Umbilical cord (tissue), 2 donors: ENCODE measurements at places on chromosomes 1 and 21. TPM values are rescaled to one million over a fixed set of nuclear protein-coding genes. Genes with fewer than 3 reads are reported as not detected.
A peak's percentile ranks its signal among the peaks of the same experiment; 100 is the strongest.

DNA sequence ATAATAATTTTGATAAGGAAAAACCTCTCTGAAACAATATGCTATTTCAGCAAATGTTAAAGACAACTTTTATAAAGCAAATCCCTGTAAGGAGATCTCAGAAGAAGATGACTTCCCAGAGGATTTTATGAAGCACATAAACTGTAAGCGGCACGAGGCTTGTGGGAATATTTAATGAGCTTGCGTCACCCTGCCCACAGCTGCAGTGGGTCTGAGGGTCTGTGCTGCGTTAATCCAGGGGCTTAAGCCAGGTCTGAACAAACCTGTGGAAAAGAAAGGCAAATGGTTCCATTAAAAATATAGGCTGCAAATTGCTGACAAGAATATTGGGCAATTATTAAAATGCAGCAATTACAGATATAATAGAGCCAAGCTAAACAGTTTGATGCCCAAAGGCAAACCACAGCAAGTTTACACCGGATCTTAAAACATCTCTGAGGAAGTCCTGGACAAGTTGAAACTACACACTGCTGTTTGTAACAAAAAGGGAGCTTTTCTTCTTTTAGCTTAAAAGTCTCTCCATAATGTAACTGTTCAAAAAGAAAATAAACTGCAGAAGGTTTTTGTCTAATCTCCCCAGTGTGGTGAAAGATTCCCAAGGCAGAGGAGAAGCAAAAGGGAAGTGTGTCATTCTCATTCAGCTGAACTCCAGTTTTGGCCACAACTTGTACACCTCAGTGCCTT, 21.8 kb downstream of the TGFBR3 start:
- DNase-seq, result peak; percentile 63

DNA sequence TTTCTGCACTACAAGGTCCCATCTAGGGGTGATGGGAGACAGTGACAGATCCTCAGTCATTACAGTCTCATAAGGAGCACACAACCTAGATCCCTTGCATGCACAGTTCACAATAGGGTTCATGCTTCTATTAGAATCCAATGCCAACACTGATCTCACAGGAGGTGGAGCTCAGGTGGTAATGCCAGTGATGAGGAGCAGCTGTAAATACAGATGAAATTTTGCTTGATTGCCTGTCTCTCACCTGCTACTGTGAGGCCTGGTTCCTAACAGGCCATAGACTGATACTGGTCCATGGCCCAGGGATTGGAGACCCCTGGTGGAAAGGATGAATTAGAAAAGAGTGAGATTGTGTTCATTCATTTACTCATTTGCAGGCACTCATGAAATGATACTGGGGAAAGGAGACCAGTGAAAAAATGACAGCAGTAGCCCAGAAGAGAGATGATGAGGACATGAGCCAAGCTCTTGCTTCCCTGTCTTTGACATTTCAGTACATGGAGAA, 251.6 kb upstream of the DUSP10 start:
- no peak for DNase-seq

DNA sequence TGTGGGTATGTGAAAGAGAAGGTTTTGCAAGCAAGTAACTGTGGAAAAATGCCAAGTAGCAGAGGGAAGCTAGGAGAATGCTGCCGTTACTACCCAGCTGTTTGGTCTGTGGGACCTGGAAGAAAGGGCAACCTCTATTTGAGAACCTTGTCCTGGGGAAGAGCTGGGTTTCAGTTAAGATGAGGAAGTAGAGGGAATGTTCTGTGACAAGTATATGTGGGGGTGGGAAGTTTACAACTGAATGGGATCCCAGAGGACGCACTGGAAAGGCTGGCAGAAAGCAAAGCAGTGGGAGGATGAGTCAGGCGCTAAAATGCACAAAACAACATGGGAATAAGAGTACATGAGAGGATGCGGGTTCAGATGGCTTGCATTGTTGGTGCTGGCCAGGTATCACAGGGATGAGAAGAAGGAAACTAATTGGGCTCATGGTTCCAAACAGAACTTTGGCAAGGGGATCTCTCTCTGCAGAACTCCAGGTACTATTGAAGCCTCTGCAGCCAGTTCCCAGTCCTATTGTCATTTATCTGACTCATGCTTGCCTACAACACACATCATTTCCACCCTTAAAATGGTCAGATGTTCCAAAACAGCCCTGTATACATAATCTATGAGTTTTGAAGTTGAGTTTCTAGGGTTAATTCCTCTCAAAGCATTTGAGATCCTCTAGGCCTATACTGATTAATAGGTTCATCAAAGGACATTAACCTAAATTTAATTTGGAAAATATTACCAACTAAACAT, 88.5 kb upstream of the VAV3 start:
- DNase-seq, result no peak

- no peak for DNase-seq
Observed at GRCh38 chr1:85630493-85630892, 49.9 kb downstream of the CCN1 start.

Gene TRIM46
- 1.9 TPM for total RNA-seq

DNA sequence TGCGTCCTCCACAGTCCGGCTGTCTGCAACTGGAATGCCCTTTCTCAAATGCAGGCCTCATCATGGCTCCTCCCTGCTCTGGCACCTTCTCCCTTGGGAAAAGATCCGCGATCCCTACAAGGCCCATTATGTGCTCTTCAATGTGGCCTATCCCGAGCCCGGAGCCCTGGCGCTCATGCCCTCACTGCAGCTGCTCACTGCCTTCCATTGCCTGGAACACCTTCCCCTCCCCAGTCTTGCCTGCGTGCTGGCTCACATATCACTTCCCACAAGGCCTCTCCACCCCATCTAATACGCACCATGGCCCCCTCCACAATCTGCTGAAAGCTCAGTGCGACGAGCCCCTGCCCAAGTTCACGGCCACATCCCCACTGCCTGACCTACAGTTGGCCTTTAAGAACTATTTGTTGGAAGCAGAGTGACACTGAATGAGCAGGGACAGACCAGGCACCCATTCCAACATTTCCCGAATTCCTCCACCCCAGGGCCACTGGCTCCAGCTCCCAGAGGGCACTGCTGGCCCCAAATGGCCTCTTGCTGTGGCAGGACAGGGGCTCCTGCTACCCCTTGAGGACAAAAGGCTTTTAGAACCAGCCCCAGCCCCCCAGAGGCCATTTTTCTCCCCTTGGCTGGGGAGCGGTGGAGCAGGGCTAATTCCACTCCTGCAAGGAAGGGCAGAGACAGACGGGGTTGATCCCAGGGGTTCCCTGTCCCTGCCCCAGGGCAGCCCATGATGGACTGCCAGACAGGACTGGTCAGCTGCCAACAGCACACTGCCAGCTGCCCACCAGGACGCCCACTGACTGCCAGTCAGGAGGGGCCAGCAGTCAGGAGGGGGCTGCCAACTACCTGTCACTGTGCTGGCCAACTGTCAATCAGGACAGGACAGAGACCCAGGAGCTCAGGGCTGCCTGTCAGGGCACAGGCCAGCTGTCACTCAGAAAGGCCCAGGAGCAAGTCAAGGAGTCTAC, 64.8 kb downstream of the DHRS3 start:
- DNase-seq, result no peak

DNA sequence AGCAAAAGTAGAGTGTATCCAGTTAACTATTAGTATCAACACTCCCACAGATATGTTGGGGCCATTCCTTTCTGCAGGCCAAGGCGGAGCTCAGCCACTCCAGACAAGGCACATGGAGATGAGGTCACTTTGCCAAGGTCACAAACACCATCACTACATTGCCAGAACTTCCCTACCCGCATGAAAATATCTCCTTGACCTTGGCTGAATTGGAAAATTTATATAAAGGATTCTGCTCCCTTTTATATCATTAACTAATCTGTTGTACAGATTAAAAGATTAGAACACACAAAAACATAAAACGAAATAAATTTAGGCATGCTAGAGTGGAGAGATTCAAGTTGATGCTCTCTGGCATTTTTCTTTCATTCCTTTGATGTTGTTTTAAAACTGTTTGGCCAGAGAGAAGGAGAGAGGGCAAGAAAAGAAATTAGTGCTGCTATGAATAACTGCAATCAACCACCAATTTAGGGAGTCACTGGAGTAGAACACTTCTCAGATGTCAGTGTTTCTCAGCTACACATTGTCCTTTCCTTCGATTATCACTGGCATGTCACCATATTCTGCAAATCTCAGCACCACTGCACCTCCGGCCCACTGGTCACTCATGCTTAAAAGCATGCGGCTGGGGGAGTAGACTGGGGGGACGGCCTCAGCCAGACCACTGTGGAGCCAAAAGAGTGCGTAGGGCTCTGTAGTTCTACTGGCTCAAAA, 78.7 kb upstream of the ATP1B1 start:
- no peak for DNase-seq

- DNase-seq, result no peak
Observed at GRCh38 chr1:66380452-66381212, 153.3 kb upstream of the SGIP1 start.

DNA sequence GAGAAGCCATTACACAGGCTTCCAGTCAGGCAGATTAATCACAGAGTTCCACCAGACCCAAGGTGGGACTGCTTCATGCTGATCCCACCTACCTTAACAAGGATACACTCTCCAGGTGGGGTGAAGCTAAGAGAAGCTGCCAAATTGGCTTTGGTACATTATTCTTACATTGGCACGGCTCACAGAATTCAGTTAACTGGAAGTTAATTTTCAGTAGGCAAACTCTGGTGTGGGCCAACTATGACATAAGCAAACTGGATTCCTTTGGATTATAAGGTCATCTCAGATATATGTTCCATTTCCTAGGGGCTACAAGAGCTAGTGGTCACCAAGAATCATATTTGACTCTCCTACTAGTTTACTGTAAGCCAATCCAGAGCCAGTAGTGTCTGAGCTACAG, 448.8 kb upstream of the BEND5 start:
- DNase-seq, result no peak

DNA sequence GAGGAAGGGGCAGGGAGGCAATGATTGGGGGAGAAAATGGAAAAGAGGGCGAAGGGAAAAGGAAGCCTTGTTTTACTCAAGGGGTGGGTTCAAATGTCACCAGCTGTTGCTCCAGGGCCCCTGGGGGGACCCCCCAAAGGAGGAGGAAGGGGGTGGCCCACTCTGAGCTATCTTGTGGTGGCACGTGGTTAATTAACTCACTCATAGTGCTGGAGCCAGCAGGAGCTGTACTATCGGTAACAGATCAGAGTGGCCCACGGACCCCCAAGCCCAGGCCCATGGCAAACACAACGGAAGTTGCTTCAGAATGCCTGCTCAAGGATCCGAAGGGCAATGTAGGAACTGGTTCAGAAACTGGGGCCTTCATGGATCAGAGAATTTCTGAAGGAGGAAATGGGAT, 7.2 kb downstream of the TFF2 start:
- DNase-seq, result no peak

Gene KRTAP12-2
- not detected for total RNA-seq

DNA sequence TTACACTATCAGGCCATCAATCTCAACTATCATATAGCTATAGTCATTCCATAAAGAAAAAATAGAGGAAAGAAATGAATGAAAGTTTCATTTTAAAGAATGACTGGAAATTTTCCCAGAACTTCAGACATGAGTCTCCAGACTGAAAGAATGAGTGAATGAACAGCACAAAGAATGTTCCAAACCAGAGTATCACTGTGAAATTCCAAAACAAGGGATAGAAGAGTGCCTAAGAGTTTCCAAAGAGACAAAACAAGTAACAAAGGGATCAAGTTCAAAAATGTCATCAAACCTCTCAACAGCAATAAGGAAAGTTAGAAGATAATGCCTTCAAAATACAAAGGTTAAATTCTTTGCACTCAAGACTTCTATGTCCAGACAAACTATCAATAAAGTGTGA, 114.9 kb downstream of the DENND1B start:
- no peak for DNase-seq

Gene ADAM30
- 1.4 TPM for total RNA-seq

- DNase-seq, result peak; percentile 74
Observed at GRCh38 chr1:168603501-168604110, 27.2 kb downstream of the XCL1 start.

DNA sequence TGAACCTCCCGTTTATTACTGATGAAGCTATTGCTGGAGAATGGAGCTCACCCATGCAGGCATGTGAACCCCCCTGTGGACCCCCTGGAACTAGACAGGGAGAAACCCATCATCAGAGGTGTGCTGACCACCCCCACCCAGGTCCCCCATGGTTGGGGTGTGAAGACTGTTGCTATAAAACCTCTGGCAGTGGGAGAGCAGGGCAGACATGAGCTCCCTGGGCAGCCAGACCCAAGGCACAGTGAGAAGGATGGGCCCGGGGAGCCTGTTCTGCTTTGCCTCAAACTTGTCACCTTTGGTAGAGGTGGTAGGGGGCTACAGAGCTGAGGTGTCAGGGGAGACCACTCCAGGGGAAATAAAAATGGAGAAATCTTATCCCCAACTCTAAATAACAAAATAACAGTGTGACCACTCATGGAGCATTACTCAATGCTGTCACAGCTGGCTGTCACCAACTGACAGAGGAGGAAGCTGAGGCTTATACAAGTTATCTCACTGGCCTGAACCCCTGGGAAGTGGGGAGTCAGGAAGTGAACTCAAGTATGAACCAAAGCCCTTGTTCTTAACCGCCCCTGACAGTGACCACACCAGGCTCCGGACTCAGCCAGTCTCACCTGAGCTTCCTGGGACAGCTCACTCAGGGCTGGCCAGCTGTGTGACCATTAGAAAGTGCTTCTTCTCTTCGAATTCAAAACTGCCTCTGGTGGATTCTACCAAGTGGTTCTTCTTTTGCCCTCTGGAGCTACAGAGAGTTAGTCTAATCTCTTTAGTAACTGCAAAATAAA, 698.8 kb downstream of the MATN1 start:
- no peak for DNase-seq

Gene LCK
- 0.96 TPM for total RNA-seq

Gene REN
- total RNA-seq, result not detected

DNA sequence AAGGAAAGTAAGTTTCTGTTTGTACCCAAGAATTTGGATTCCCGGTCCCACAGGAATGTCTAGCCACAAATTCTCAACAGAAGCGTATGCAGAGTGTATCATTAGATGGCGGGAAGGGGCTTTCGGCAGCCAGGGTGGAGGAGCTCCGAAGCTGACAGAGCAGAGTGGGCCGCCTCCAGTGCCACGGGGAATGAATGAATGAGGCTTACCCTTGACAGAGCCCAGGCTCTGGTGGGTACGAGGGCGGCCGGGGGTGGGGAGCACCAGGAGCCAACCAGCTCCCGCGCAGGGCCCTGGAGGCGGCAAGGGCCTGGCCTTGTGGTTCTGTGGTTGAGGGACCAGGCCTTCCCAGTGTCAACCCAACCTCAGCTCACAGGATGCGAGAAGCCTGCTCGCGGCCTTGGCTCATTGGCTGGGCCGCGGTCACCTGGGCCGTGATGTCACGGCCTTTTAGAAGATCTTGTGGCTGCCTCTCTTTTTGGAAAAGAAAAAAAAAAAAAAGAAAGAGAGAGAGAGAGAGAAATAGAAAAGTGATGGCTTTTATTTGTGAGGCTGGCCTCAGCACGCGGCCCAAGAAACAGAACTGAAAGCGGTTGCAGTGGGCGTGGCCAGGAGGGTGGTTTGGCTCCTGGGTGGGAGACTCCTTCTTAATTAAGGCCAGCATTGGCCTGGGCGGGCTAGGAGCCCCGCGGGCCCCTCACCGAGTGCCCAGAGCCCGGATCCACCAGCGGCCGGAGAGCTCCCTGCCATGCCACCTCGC, 34.9 kb upstream of the RUNX3 start:
- no peak for DNase-seq
